Aorta (tissue), 5 donors: ENCODE measurements at places on chromosomes 1 and 21. TPM values are rescaled to one million over a fixed set of nuclear protein-coding genes. Genes with fewer than 3 reads are reported as not detected.

DNA sequence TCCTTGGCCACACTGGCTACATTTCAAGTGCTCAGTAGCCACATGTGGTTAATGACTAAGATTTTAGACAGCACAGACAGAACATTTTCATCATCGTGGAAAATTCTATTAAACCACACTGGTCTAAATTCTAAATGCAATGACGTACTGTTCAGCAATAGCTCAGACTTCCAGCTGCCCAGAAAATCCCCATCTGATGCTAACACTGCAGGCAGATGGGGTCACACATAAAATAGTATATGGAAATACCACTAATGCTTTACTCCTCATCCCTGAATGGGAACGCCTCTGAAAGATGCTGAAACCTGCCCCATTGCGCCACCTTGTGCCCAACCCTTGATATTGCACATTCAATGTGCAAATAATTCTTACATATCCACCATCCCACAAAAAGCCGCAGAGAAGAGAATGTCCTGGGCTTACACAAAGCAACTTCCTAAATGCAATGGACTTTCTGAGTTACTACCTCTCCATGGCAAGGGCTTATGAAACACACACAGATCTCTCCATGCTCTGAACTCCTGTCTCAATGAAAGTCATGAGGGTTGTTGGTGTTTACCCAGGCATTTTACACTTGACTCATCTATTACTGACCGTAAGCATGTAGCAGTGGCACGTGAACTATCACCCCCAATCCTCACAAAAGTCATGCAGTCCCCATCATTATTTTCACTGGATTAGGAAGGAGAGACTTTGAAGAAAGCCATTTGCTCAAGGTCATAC lies 20.3 kb upstream of the SLC5A9 start:
- peak; percentile 76 for DNase-seq

DNA sequence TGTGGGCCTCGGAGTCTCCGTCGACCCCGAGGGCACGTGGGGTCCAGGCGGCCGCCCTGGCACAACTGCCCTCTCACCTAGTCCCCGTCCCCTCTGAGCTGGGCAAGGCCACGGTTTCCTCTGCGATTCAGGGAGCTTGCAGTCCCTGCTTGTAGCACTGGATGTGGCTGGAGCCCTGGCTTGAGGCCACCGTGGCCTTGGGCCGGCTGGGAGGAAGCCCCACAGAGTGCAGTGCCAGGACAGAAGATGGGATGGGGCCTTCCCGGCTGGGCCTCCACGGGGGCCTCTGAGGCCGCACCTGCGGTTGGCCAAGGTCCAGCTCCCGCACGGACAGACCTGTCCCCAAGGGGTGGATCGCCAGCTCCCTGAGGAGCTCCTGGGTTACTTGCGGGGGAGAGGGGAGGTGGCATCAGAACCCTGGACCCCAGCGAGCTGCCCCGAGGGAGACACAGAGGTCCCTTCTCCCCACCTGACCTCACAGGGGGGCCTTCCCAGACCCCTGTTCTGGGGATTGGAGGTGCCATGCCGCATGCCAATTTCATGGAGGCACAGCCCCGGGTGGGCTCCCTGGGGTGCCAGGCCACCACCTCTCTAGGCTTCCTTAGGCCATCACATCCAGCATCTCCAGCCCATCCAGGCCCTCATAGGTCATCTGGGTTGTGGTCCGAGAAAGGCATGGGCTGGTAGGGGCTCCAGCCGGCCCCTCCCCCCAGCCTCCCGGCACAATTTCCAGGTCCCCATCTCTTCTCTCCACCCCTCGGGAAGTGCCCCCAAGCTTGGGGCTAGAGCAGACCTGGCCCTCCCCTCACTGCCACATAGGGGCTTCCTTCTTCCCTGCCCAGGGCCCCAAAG lies 80.8 kb downstream of the MORN1 start:
- no peak for DNase-seq

Gene MXRA8
- 364 TPM for polyA plus RNA-seq

Gene DENND2D
- 0.77 TPM for polyA plus RNA-seq

Gene PLA2G2F
- polyA plus RNA-seq: 0.03 TPM

DNA sequence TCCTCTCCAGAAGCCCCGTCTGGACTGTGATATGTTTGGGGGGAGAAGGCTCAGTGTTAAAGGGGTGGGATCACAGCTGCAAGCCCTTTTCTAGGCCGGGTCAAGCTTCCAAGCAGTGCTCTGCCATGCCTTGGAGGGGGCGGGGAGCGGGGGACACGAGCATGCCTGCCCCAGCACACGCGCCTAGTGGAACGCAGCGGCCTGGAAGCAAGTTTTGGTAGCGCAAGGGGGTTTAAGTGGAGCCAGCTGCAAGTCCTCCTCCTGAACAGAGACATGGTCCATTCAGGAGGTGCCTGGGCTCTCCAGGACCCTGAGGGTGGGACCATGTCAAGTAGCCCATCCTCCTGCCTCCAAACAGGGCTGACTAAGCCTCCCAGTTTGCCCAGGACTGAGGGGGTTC lies 112.2 kb downstream of the CASZ1 start:
- DNase-seq: no peak

Gene ARHGAP30
- 12.1 TPM for polyA plus RNA-seq

- DNase-seq: no peak
Observed at GRCh38 chr1:219223496-219223895, 49.8 kb downstream of the LYPLAL1 start.

GRCh38 chr1:30679201-30679975 lies 44.0 kb downstream of the MATN1 start:
- DNase-seq: no peak

DNA sequence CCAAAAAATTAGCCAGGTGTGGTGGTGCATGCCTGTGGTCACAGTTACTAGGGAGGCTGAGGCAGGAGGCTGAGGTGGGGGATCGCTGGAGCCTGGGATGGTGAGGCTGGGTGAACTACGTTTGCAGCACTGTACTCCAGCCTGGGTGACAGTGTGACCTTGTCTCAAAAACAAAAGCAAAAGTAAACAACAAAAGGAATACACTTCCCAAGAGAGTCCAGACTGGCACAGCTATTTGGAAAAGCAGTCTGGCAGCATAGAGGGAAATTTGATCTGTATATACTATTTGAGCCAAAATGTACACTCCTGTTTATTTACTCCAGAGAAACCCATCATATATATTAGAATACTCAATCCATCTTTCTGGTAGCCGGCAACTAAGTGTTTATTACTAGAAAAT lies 107.0 kb upstream of the HMCN1 start:
- no peak for DNase-seq

Gene CLCNKB
- 0.23 TPM for polyA plus RNA-seq

Gene GSTM3
- polyA plus RNA-seq: 75.7 TPM

DNA sequence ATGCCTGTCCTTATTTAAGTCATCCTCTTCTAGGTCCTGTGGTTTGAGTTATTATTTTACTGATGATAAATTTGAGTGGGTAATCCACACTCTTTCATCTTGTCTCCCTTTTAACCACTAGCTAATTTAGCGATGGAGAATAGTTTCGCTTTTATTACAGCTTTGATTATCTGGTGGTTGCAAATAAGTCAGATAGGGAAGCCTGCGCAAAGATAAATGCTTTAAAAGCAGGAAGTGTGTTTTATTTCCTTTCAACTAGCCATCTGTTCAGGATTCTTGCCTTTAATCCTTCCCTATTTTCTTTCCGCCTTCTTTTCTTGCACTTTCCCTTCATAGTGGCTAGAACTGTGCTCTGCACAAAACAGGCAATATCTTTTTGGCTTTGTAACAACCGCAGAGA lies 129.0 kb downstream of the TGFB2 start:
- DNase-seq: no peak

Gene NCF2
- 2.2 TPM for polyA plus RNA-seq

GRCh38 chr1:47521034-47521881 lies 83.4 kb downstream of the FOXD2 start:
- peak; percentile 88 for DNase-seq

GRCh38 chr1:118154220-118154619 lies 30.8 kb downstream of the SPAG17 start:
- no peak for DNase-seq

Gene CLCA2
- 0.13 TPM for polyA plus RNA-seq

Gene GLIS1
- polyA plus RNA-seq: 0.50 TPM

- DNase-seq: no peak
Observed at GRCh38 chr1:54800899-54801759, at the start of gene TTC22. Gene TTC22 (minus strand): TSS chr1:54801323. CDS start chr1:54801163, 160 bp downstream.

DNA sequence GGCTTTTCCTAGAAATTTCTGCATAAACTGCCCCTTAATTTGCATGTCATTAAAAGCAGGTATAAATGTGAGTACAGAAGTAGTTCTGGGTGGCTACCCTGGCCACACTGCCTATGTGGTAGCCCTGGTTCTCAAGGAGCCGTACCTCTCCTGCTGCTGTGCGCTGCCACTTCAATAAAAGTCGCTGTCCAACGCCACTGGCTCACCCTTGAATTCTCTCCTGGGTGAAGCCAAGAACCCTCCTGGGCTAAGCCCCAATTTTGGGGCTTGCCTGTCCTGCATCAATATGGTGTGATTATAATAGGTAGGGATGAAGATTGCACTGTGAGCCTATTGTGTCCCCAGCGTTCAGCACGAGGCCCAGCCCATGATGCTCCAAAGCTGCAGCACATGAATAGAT lies 65.6 kb upstream of the C1orf174 start:
- no peak for DNase-seq

Gene PRKAA2
- 3.2 TPM for polyA plus RNA-seq

Gene FAM72D
- 0.63 TPM for polyA plus RNA-seq

GRCh38 chr1:213828867-213829266 lies 158.9 kb upstream of the PROX1 start:
- no peak for DNase-seq

DNA sequence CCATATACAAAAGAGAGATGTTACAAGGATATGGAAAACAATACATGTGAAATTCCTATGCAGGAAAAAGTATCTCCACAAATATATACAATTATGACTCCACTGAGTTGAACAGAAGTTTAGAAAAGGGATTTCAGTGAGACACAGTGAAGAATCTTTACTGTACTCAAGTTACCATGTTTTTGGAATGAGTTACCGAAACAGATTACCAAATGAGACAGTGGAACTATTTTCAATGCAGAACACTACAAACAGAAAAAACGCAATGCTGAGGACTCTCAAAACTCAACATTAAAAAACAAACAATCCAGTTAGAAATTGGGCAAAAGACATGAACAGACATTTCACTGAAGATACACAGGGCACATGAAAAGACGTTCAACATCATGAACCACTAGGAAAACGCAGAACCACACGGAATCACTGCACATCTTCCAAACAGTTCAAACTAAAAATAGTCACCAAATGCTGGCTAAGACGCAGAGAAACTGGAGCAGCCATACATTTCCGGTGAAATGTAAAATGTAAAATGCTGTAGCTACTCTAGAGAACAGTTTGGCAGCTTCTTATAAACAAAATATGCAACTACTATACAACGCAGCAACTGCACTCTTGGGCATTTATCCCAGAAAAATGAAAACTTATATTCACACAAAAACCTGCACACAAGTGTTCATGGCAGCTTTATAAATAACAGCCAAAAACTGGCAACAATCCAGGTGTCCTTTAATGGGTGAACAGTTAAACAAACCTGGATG lies 118.7 kb downstream of the UBR4 start:
- no peak for DNase-seq

- no peak for DNase-seq
Observed at GRCh38 chr1:42806171-42806570, 10.8 kb upstream of the ERMAP start.

DNA sequence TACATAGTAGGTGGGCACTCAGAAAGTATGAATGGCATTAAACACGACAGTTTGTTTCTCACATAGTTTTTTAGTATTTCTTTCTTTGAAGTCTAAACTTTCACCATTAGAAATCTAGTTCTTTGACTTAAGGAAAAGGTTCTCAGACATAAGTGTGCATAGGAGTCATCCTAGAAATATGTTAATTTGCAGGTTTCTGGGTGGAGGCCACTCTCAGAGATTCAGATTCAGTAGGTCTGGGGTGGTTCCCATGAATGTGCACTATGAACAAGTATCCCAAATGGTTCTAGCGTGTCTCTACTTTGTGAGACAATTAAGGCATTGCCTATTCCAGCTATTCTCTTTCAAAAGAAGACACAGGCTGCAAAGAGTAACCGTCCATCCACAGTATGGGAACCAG lies 119.3 kb downstream of the NGF start:
- DNase-seq: no peak

DNA sequence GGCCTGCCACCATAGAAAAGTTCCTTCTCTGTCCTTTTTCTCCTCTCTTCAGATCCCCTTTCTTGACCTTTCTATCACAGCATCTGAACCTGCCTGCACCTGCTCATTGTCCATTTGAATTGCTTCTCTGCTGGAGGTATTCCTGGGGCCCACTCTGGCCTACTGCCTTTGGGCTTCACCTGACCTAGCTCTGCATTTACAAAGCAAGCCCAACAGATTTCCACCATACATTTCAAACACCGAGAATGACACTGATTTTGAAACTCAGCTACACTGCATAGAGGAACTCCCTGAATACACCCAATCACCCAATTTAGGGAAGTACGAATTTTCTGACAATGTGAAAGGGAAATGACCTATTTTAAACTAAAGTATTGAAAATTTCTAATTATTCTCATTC lies 284.5 kb upstream of the USP25 start:
- DNase-seq: no peak

DNA sequence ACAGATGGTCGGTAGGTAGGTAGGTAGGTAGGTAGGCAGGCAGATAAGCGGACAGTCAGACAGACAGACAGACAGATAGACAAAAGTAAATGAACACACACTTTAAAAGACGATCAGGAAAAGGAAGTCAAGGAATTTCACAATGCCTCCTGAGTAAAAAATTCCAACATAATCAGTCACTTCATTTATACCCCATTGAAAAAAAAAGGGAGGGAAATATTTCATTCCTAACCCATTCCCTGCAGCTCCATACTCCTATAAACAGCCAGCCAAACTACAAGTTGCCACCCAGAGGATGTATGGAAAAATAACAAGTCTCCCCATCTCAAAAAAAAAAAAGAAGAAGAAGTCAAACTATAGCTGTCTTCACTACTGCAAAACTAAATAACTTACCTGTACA lies 43.4 kb downstream of the ZZZ3 start:
- no peak for DNase-seq

GRCh38 chr1:201376464-201377374 lies 761 bp downstream of the TNNT2 start:
- no peak for DNase-seq

DNA sequence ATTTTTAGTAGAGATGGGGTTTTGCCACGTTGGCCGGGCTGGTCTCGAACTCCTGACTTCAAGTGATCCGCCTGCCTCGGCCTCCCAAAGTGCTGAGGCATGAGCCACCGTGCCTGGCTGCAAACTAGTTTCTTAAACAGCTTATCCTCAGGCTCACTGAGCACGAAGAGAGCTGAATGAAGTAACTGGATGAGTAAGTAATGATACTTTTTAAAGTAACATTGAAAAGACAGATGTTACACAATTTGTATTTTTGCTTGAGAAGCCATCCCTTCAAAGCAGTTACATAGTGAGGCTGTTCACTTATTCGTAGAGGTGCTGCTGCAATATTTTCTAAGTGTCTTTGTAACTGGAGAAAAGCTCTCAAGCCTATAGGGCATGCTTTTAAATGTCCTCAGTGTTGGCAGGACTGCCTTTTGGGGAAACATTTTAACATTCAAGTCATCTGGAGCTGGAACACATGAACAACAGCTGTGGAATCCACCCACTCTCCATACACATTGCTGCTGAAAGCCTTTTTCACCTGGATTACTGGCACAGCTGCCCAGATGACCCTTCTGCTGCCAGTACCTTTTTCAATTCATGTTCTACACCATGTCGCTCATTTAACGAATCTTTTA lies 2.7 kb upstream of the YBX1 start:
- DNase-seq: no peak

Gene FAM3B
- 28.5 TPM for polyA plus RNA-seq
